Karpas-422 (cell line): ENCODE measurements at places on chromosomes 1 and 21.
A peak's percentile ranks its signal among the peaks of the same experiment; 100 is the strongest.

DNA sequence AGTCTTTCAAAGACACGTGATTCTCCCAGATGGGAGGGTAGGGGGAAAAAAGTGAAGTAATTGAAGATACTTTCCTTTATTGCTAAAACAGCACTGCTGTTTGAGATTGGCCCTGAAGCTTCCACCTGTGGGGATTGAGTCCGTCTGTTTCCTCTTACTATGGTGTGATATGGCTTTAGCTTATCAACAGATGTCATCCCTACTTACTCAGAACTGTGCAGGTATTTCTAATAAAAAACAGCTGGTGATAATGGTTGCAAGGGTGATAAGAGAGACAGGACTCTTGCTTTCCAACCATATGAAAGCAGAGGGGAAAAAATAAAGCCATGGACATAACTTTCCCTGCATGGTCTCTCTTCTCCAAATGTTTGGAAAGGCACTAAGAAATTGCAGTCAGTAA lies 41.7 kb upstream of the C8B start:
- DNase-seq: no peak

DNA sequence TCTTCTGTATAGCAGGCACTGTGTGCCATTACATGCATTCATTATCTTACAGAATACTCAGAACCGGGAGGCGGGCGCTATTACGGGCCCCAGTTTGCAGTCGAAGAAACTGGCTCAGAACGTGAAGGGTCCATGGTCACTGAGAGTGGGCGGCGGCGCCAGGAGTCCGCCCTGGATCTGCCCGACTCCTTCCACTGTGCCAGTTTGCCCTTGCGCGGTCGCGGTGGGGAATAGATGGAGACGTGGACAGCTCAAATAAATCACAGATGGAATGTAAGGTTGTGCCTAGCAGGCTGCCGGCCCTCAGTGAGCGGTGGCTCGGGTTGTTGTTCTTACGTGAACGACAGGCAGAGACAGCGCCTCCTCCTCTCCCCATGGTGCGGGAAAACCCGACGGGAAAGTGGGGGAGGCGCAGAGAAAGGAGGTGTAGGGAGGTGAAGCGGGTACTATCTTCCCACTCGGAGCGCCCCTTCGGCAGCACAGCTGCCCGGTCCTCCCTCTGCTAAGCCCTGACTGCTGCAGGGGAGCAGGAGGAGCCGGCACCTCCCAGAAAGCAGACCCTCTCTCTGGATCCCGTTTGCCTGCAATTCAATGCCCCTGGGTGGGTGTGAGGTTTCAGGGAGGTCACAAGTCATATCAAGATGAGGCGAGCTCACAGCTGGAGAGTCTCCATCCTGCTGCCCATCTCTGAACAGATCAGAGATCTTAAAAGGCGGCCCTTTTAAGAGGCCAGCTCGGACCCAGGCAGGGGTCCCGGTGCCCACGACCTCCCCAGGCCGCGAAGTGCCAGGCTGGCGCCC lies 1.1 kb downstream of the COL9A2 start:
- peak; percentile 56 for DNase-seq

- peak; percentile 75 for DNase-seq
These were observed 4.7 kb upstream of the ECE1 start for GRCh38 chr1:21295002-21295401.

DNA sequence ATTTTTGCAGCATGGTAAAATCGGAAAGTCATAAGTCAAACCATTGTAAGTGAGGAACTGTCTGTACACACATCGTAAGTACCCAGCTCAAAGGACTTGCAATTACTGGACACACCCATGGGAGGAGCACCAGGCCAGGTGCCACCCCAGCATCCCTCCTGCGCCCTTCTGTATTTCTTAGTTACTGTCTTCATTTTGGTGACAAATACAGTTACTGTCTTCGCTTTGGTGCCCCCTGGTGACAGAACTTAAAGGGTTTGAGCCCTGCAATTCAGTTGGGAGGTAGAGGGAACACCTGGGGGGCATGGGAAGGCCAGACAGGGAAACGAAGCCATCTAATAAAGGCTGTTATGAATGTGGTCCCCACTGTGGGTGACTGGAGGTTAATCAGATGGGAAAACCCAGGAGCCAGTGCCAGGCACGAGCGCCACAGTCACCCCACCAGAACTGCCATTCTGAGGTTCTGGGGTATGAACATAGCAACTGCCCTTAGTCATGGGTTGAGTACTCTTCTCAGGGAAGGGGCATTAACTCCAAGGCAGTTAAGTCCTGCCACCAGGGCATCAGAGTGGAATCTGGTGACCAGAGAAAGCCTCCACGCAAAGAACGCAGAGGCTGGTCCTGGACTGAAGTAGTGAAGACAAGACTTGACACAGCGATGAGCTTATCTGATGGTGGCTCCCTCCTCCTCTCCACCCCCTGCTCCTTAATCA lies 612.9 kb downstream of the PTPRU start:
- DNase-seq: peak; percentile 88

DNA sequence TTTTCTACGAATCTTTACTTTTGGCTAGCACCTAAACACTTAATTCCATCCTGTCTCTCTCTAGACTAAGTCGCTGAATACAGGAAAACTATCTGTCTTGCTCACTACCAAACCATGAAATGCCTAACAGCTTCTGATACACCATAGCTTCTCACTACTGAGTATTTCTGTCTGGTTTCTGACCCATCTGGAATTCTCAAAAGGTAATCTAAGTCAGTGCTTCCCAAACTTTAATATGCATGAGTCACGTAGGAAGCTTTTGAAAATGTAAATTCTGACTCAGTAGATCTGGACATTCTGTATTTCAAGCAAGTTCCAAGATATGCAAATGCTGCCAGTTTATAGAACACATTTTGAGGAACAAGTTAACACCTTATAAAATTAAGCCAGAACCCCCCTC lies 9.2 kb upstream of the OVGP1 start:
- no peak for DNase-seq

DNA sequence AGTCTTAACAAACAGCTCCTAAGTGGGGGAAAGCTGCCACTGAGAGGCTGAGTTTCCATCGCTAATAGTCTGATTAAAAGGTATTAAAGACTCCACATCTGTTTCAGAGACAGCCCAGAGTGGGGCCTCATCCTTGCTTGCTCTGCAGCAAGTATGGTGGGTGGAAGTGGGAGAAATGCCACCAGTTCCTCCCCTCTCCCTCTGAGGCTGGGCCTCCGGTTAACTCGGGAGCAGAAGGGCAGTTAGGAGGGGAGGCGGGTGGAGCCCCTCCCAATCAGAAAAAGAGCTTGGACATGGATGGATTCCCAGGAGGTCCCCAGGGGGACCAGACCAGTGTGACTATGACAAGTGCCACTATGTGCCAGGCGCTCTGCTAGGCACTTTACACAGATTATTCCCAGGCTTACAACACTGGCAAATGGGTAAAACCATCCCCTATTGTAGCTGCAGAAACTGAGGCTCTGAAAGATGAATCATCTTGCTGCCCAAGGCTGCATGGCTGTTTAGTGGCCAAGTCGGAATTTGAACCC lies 11.4 kb upstream of the ASCL5 start:
- DNase-seq: no peak

GRCh38 chr1:8342325-8342724 lies 24.4 kb downstream of the SLC45A1 start:
- DNase-seq: no peak

- no peak for DNase-seq
These were observed 81.7 kb downstream of the DNM3 start for GRCh38 chr1:171922999-171923398.

- no peak for DNase-seq
These were observed 34.2 kb downstream of the SYF2 start for GRCh38 chr1:25197982-25198662.

- no peak for DNase-seq
These were observed 10.1 kb downstream of the FAM78B start for GRCh38 chr1:166156674-166157073.

DNA sequence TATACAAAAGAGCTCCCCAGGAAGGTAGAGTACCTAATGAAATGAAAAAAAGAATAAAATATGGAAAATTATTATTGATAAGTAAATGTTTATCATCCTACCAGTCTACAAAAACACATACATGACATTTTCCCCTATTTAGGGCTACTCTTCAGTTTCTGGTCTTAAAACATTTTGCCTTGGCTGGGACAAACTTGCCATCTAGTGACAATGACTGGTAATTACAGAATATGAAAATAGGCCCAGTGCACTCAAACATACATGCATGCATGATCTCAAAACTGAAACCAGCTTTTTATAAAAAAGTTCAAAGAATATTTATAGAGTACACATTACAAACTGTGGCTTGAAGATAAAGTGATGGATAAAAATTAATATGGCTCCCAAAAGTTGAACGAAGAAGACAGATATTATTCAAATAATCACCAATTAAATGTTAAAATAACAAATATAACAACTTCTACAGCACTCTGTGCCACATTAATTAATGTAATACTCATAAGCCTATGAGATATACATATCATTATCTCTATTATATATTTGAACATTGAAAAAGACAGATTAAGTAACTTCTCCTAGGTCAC lies 10.5 kb upstream of the RNPC3 start:
- DNase-seq: peak; percentile 79

GRCh38 chr1:107710005-107710404 lies 255.0 kb downstream of the VAV3 start:
- no peak for DNase-seq

DNA sequence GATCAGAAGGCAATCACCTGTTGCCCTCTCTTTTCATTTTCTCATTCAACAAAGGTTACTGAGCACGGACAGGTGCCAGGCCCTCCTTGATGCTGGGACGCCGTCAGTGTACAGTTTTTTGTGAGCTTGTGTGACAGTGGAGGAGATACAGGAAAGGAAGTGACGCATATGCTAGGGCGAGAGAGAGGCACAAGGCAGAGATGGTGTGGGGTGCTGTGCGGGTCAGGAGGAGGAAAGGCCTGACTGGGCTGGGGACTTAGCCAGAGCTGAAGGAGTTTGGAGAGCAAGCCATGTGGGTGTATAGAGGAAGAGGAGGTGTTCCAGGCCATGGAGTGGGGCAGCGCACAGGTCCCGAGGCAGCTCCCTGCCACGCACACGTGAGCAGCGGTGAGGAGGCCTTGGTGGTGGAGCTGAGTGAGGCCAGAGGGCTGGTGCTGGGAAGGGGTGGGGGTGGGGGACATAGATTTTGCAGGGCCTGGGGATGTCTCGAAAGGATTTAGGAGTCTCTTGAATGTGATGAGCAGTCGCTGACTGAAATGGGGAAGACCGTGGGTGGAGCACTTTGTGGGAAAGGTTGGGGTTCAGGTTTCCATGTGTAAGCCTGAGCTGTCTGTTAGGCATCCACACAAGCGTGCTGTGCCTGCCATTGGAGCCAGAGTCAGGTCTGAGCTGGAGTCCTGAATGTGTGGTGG lies 46.0 kb downstream of the TRAPPC10 start:
- DNase-seq: no peak

- DNase-seq: no peak
These were observed 70.0 kb downstream of the APP start for GRCh38 chr21:26100573-26100972.

GRCh38 chr1:114320586-114320985 lies 166.9 kb upstream of the SYT6 start:
- no peak for DNase-seq

DNA sequence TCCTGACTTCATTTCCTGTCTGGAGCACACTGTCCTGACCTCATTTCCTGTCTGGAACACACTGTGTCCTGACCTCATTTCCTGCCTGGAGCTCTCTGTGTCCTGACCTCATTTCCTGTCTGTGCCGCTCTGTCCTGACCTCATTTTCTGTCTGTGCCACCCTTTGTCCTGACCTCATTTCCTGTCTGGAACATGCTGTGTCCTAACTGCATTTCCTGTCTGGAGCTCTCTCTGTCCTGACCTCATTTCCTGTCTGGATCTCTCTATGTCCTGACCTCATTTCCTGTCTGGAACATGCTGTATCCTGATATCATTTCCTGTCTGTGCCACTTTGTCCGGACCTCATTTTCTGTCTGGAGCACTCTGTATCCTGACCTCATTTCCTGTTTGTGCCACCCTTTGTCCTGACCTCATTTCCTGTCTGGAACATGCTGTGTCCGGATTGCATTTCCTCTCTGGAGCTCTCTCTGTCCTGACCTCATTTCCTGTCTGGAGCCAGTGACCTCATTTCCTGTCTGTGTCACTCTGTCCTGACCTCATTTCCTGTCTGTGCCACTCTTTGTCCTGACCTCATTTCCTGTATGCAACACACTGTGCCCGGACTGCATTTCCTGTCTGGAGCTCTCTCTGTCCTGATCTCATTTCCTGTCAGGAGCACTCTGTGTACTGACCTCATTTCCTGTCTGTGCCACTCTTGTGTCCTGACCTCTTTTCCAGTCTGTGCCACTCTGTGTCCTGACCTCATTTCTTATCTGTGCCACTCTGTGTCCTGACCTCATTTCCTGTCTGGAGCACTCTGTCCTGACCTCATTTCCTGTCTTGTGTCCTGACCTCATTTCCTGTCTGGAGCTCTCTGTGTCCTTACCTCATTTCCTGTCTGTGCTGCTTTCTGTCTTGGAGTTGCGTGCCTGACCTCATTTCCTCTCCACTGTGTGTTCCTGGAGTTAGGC lies 27.6 kb downstream of the SKI start:
- DNase-seq: peak; percentile 76

GRCh38 chr1:101364370-101365120 lies 127.7 kb downstream of the S1PR1 start:
- DNase-seq: no peak

DNA sequence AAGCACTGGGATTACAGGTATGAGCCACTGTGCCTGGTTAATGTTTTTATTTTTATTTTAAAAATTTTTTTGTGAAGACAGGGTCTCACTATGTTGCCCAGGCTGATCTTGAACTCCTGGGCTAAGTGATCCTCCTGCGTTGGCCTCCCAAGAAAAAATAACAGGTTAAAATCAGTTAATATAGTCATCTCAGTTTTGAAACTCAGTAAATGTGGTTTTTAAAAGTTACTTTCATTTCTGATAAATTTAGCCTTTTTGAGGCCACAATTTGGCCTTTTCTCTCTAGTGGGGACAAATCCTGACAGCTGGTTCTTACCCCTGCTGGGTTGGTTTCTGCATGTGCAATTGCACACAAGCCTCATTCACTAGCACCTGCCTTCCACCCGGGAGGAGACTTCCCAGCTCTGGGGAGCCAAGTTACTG lies 13.3 kb downstream of the PMF1 start:
- DNase-seq: no peak

DNA sequence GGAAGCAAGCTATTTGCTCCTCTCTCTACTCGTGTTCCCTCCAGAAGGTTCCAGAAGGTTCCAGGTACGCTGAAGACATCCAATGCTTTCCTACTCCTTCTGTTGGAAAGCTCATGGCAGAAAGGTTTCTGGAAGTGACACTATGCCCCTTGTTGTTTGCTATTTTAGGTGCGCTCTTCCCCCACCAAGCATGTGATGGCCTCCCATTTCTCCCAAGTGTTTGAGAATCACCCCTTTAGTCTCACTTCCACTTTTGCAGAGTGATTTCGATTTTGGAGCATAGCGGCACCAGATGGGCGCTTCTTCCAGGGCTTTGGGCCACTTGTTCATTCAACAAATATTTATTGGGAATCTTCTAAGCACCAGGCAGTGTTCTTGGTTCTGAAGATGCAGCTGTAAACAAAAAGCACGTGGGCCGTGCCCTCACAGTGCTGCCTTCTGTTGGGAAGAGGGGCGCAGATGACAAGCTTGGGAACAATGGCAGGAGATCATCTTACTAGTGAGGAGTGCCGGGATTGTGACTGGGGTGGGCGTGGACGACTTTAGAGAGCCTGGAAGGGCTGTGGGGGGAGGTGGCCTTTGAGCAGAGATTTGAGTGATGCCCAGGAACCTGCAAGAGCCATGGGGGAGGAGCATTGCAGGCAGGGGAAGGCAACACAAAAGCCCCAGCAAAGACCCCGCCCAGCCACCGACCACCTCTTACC lies 43.0 kb upstream of the TARDBP start:
- no peak for DNase-seq
